Fibroblast of lung (primary cell): ENCODE measurements at places on chromosomes 16 and 17. TPM values are rescaled to one million over a fixed set of nuclear protein-coding genes. Genes with fewer than 3 reads are reported as not detected.

Gene RAB37
- total RNA-seq, result 0.26 and 0.66 TPM in 2 replicates

Gene FBXL16
- not detected in 2 replicates for total RNA-seq

Gene KRTAP4-4
- total RNA-seq, result not detected in 2 replicates

Gene MLKL
- 4.6 and 5.8 TPM in 2 replicates for total RNA-seq

Gene TLCD2
- 5.1 and 9.7 TPM in 2 replicates for total RNA-seq

Gene OTOP2
- total RNA-seq, result not detected in 2 replicates
